ENCODE measurements at places on chromosomes 6 and 20. TPM values are rescaled to one million over a fixed set of nuclear protein-coding genes. Genes with fewer than 3 reads are reported as not detected.

The SLC17A9 gene
- 14.0 TPM for total RNA-seq

The GSTA1 gene
- total RNA-seq, result not detected

The SLC17A2 gene
- not detected for total RNA-seq

The B3GALT4 gene
- total RNA-seq, result 4.1 TPM

The SOX18 gene
- 0.84 TPM for total RNA-seq

The MSH5 gene
- total RNA-seq, result 87.8 TPM

The MAP3K4 gene
- total RNA-seq, result 50.4 TPM

The ULBP3 gene
- total RNA-seq, result 0.57 TPM

The LY86 gene
- 1.2 TPM for total RNA-seq

The PACRG gene
- total RNA-seq, result not detected

The KIAA1755 gene
- total RNA-seq, result not detected

Measured in activated CD4-positive, alpha-beta T cell treated with anti-CD3 and anti-CD28 coated beads, Interleukin-2, amount 10 ng/mL, durations not matched to agents 24 days and 14 days (primary cell).